ENCODE measurements at places on chromosomes 2 and 18.

GRCh38 chr18:46946656-46947282 lies 29.4 kb downstream of the KATNAL2 start:
- DNase-seq: peak; percentile 86

GRCh38 chr2:215299337-215299859 lies 12.5 kb upstream of the ATIC start:
- DNase-seq: peak; percentile 30

GRCh38 chr18:58266291-58266690 lies 222.3 kb downstream of the NEDD4L start:
- no peak for DNase-seq

DNA sequence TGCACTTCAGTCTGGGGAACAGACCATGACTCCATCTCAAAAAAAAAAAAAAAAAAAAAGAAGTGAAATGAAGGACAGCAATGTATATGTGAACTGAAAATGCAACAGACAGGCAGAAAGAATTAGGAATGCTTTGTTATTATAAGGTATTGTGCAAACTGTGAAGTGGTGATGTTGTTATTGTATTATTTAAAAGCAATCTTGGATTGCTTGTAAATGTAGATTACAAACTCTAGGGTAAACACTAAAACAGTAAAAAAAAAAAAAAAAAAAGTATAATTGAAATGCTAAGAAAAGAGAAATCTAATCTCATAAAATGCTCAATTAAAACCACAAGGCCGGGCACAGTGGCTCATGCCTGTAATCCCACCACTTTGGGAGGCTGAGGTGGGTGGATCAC lies 25.3 kb downstream of the DYM start:
- no peak for DNase-seq

DNA sequence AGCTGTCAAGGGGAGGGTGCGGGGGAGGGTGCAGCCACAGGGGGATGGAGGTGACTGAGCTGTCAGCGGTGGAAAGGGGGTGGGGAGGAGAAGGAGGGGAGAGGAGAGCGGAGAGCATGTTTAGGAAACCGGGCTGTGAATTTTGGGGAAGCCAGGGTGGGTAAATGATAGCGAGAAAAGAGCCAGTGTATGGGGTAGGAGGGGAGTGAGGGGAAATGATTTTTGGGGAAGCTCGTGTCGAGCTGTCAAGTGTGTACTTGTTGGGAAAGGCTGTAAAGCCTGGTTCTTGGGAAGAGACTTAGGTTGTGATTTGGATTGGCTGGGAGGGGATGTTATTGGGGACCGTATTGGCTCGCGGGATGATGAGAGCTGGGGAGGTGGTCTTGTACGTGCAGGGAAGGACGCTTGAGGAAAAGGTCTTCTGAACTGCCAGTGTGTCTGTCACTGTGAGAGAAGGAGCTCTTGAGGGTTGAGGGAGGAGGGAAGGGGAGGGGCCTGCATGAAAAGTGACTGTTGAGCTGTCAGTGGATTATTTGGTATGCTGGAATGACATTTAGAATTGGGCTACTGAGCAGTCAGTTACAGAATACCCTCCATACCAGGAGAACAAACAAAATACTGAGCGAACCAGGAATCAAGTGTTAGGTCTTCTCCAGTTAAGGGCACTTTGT lies 1.0 kb downstream of the UBR3 start:
- peak; percentile 78 for DNase-seq

DNA sequence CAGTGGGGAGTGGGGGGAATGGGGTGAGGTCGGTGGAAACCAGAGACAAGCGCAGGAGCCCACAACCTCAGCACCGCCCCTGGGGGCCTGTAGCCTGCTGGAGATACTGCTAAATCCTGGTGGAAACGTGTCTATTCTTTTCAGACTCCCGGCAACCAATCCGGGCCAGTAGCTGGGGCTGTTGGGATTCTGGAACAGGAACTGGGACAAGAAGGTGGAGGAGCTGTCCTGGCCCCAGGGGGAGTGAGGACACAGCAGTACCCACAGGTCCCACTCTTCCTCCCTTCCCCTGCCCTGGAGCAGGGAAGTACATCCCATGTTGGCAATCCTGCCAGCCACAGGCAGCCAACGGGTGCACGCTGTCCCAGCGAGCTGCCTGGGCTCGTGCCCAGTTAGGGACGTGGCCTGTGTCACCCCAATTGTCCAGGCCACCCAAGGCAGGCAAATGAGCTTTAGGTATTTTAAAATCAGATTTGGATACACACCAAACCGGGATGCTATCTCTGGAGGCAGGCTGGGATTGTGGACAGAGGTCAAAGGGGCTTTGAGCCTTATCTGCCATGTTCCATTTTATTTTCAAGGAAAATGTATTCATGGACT lies 51.8 kb downstream of the HS1BP3 start:
- no peak for DNase-seq

- DNase-seq: no peak
Measured at GRCh38 chr2:232629129-232629475, 4.3 kb upstream of the EFHD1 start.

DNA sequence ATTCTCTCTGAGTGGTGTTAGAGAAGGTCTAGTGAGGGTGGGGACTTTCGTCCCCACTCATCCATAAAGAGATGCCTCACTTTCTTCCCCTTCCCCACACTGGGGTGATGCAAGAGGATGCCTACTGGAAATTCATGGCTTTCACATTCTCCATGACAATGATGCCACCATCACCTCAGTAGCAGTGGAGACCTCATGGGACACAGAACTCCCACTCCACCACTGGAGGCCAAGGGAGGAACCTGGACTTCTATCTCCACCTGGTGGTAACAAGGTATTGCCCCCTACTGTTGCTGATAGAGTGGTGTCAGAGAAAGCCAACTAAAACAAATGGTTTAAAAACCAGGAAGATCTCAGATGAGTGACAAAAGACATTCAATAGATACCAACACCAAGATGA lies 110.9 kb downstream of the INHBB start:
- no peak for DNase-seq

- DNase-seq: peak; percentile 63
Measured at GRCh38 chr2:235223011-235223410, 270.8 kb upstream of the AGAP1 start.

GRCh38 chr2:5453220-5454050 lies 238.7 kb upstream of the SOX11 start:
- no peak for DNase-seq

- DNase-seq: no peak
Measured at GRCh38 chr2:234719116-234719716, 222.3 kb upstream of the ARL4C start.

GRCh38 chr2:114085992-114086391 lies 196.1 kb downstream of the ACTR3 start:
- no peak for DNase-seq

DNA sequence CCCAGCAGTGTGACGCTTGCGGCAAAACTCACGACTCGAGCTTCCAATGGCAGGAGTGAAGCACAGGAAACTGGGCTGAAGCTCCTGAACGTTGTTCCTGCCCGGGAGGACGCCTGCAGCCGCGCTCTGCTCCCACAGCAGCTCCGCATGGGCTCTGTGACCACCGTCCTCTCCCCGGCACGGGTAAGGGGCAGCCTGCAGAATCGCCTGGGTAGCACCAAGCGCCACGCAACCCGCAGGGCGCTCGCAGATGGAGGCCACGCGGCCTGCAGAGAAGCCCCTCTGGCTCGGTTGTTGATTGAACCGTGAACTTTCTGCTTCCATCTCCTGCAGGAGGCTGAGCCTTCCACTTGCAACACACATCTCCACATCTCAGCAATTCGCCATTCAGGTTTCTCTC lies 63.3 kb upstream of the ZNF236 start:
- no peak for DNase-seq

DNA sequence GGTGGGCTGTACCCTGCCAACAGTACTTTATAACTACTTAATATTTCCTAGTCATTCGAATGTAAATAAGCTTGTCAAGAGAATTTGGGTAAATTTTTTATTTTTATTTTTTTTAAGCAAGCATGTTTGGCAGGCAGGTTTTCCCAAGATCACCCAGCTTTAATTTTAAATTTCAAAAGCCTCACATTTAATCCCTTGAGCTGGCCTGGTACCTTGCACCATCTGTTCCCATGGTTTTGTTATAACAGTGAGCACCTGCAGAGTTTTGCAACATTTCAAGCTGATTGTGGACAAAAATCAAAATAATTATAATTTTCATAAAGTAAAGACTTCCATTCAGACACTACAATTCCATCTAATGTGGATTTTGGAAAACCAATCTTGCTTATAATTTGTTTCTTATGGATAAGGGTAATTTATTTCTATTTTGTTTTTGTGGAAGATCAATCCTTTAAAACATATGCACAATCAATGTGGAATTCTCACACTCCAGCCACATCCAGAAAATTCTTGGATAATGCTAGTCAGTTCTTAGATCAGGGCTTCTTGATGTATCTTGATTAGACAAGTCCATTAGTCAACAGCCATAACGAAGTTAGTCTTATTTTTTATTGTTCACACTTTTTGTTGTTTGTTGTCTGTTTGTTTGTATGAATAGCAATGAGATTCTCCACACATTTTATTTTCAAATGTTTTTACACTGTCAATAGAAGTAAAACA lies 689.3 kb downstream of the NR4A2 start:
- DNase-seq: no peak

DNA sequence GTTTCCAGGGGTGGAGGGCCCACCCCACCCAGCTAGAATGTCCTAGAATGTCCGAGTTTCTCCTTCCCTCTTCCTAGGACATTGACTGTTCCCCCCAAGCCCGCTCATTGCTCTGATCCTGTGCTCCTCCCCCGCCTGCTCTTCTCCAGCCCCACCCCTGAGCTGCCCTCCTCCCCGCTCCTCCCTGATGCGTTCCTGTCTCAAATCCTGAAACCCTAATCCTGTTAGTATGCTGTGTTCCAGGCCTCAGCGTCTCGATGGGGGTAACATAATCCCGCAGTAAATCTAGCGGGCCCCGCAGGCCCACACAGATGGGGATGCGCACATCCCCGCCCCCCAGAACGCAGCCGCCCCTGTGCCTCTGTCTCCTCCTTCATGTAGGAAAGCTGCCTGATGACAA lies 51.3 kb downstream of the NRP2 start:
- DNase-seq: no peak

- no peak for DNase-seq
Measured at GRCh38 chr18:5195656-5196055, 1.4 kb downstream of the AKAIN1 start.

GRCh38 chr2:201118961-201119854 lies 3.2 kb downstream of the CFLAR start:
- DNase-seq: peak; percentile 71

DNA sequence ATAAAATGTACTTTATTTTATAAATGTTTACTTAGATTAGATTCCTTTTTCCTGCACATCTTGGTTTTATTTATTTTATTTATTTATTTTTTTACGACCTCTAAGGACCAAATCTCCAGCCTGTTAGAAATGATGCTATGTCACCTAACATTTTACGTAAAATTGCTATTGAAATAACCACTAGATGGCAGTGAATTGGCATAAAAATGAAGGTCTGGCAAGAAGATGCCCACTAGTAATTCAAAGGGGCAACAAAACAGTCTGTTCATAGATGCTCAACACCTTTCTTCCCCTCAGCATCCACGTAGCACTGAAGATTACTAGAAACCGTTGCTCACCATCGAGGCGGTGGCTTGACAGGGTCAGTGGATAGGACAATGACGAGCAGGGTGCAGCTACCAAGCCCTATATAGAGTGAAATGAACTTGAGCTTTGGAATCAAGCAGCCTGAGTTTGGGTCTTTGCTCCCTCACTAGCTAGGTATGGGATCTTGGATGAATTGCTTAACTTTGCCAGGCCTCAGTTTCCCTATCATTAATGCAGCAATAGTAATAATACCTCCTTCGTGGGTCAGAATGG lies 128.7 kb upstream of the L3MBTL4 start:
- DNase-seq: peak; percentile 50

DNA sequence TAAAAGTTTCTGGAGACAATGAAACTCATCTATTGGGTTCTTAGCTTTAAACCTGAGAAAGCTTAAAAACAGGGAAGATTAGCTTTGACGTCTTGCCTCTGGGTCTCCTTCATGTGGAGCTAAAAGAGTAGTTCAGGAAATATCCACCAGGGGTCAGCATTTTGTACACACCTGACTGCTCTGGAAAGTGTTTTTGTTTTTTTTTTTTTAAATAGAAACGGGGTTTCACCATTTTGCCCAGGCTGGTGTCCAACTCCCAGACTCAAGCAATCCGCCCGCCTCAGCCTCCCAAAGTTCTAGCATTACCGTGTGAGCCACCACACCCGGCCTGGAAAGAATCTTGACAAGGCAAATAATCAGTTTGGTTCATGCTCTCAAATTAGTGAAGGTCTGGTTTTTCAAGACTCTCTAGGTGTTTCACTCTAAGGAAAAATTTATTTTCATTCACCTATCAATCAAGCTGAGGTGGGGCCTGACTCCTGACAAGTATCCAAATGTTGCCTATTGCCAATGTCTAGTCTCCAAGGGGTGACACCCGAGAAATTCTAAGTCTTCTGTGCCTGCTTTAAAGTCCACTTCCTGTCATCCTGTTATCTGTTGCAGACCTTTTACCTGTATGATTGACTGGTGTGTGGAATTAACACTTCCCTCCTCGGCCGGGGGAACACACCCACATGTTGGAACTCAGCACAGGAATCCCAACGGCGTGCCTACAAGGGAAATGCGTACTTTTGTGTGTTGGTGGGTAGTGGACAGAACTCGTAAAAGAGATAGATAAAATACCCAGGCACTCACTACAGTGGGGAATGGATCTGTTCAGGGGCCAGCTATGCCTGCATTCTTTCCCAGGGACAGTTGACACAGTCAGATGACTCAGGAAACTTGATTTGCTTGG lies 11.3 kb downstream of the IL1RN start:
- DNase-seq: peak; percentile 67

DNA sequence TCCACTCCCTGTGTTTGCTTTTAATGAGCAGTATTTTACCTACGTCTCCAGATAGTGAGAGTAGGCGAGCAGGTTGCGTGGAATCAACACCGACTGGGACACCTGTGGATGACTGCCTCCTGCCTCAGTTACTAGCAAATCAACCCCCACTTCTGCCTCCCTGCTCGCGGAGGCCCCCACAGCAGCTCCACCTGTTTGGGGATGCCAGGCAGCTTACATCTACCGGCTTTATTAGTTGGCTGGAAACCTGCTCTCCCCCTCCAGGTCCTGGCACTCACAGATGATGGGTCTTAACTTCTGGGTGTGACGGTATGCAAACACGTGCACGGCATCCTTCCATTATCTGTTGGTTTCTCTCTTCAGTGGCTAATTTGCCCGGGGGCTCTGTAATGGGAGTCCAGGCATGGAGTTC lies 164.4 kb upstream of the SESTD1 start:
- DNase-seq: peak; percentile 35
